ENCODE measurements at places on chromosomes 11 and 22.

DNA sequence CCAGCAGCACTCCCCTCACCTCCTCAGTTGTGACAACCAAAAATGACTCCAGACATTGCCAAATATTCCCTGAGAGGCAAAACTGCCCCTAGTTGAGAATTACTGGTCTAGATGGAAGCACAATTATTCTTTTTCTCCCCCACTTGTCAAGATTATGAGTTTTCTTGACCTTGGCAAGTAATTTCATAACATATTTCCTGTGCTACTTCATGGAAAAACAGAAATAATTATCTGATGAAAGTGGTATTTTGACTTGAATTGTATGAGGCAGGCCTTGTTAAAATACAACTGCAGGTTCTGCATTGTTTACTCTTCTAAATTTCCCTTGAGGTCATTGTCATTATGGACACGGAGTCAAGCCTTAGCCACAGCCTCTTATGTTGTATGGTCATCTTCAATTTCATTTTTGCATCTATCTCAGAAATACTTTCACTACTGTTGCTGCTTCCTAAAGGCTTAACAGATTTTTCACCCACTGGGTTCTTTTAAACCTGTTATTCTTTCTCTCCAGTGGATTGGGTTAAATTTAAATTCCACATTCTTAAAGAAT, 32.2 kb upstream of the LDLRAD3 start:
- DNase-seq, result peak; percentile 18

DNA sequence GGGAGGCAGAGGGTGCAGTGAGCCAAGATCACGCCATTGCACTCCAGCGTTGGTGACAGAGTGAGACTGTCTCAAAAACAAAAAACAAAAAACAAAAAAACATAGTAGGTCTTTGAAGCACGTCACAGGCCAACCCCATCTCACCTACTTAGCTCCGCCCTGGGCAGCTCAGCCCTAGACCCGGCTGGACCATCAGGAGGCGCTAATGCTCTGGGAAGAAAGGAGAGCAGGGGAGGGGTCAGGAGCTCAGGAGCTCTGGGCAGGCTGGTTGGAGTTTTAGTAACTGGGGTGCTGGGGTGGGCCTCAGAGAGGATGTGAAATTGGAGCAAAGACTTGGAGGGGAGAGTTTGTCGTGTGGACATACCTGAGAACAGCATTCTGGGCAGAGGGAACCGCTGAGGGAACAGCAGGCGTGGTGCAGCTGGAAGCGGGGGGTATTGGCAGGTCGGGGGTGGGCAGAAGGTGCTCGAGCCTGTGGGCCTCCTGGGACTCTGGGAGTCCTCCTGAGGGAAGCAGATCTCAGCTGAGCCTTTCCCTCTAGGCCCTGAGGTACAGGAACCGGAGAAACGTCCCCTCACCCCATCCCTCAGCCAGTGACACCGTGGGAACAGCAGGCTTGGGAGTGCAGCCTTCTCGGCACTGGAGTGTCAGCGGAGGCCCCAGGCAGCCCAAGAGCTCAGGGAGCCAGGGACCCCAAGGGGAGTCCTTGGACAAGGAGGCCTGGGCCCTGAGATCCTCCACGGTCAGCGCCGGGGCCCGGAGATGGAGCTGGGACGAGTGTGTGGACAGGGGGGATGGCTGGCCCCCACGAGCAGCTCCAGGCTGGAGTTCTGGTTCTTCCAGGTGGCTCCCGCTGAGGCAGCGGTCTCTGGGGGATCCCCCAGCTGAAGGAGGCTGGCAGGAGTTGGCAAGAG, 2.2 kb upstream of the RPS6KA4 start:
- peak; percentile 52 for DNase-seq

DNA sequence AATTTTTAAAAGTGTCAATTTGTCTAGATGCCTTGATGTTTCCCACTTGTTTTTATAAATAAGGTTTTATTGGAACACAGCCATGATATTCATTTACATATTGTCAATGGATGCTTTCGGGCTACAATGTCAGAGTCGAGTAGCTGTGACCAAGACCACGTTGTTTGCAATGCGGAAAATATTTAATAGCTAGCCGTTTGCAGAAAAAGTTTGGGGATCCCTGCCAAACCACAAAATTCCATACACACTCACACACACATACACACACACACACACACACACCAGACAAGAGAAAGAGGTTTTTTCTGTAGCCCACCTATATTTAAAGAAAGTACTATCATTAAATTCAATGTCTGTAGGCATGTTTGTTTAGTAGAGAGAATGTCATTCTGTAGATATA, 58.3 kb downstream of the TYR start:
- DNase-seq, result no peak

- no peak for DNase-seq
Measured at GRCh38 chr11:13720940-13721339, 52.5 kb downstream of the FAR1 start.

DNA sequence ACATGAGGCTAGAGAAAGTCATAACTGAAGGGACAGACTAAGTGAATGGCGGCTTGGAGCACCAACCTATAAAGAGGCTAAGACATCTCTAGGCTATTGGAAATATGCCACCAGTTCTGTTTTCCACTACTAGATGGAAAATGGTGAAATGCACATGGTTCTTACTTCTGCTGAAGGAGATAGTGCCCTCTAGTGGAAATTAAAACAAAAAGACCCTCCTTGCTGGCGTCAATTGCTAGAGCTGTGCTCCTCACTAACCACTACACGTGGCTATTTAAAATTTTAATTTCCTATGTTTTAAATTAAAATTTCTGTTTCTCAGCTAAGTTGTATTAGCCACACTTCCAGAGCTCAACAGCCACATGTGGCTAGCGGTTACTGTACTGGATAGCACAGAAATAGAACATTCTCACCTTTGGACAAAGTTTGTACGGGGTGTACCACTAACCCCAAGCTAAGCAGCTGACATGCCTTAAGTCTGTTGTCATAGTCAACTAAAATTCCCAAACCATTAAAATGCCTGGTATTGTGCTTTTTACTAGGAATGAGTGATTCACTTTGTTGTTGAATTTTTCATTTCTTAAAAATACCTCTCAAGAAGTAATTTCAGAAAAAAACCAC, 34.1 kb upstream of the CALCA start:
- peak; percentile 27 for DNase-seq

DNA sequence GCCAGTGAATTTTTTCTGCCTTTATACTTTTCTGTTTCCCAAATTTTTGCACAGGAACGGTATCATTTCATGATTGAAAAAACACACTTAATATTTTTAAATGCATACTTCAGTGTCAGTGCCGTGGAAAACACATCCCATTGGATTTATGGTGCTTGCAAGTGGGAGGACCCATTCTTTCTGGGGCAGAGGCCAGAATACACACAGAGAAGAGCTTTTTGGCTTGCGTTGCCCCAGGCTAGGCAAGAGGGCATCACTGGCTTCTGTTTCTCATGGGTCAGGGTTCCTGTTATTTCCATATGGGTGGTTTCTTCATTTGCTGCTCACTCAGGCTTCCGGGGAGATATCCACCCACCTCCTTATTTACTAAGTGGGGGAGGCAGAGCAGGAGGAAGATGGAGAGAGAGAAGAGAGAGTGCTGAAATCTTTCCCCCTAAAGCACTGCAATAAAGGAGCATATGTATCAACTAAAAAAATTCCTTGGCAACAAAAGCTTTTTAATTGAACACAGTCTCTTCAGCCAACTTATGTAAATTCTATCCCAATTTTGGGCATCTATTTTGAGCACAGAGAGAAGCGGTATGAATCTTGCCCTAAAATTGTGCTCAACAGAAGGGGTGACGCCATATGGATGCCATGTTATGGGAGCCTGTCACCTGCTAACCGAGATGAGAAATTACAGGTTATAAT, 66.0 kb upstream of the KIRREL3 start:
- DNase-seq, result no peak

DNA sequence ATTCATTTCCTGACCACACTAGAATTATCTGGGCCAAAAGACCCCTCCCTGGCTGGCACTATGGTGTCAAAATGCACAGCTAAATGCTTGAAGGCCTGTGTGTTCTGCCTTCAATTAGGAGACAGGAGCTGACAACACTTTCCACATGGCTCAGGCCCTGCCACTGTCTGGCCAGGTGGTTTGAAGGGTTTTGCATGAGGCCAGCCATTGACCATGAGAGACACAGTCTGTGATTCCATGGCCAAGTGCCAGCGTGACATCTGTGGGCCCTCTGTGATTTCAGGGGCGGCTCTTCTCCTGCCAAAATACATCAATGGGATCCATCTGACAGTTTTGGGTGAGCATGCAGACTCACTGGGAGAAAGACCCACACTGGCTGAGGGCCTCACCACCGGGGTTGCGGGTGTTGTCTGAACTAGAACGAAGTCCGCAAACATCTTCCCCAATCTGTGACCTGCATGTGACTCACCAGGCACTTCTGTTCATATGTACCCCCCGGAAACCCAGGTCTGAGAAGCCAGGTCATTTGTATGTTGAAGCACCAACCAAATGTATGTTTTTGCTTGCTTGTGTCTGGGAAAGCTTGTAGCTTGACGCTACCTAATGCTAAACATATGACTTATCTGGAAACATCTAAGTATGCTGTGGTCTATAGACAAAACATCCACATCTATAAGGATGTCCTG, 20.7 kb upstream of the NAV2 start:
- no peak for DNase-seq

- DNase-seq, result peak; percentile 71
Measured at GRCh38 chr11:69449320-69450063, 32.0 kb upstream of the LINC01488 start.

DNA sequence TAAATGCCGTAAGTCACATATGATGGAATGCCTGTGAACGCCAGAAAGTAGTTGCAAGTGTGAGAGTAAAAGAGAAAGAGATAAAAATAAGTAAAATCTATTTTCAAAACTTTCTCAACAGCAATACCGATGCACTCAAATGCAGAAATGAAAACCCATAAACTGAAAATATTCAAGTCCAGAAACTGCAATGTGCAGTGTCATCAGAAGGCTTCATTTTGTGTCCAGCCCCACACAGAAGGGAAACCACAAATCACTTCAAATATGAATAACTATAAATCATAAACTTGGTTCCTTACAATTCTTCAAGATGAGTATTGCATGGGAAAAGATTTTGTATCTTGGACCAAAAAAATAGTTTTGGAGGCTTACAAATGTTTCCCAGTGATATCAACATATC, 375.2 kb upstream of the ANO5 start:
- DNase-seq, result no peak

- no peak for DNase-seq
Measured at GRCh38 chr11:133600786-133601185, 68.5 kb upstream of the OPCML start.

DNA sequence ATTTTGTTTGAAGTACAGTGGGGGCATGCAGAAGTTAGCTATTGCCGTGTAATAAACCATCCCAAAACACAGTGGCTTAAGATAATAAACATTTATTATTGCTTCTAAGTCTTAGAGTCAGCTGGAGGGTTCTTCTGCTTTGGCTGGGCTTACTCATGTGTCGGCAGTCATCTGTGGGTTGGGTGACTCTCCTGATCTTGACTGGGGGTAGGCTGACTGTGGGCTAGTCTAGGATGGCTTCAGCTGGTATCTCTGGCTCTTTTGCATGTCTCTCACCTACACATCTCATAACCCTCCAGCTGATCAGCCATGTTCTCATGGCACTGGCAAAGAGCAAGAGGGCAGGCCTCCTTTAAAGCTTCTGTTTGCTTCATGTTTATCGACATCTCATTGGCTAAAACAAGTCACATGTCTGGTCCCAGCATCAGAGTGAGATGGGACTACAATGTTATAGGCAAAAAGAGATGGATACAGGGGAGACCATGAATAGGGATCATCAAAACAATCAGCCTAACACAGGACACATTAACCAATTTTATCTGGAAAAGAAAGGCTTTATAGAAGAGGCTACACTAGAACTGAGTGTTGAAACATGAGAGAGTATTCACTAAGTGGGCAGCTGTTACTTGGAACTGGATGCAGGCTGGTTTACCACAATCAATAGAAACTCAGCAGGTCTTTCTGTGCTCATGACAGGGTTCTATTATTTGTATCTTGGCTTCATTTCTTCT, 5.1 kb downstream of the LRRC51 start:
- no peak for DNase-seq

DNA sequence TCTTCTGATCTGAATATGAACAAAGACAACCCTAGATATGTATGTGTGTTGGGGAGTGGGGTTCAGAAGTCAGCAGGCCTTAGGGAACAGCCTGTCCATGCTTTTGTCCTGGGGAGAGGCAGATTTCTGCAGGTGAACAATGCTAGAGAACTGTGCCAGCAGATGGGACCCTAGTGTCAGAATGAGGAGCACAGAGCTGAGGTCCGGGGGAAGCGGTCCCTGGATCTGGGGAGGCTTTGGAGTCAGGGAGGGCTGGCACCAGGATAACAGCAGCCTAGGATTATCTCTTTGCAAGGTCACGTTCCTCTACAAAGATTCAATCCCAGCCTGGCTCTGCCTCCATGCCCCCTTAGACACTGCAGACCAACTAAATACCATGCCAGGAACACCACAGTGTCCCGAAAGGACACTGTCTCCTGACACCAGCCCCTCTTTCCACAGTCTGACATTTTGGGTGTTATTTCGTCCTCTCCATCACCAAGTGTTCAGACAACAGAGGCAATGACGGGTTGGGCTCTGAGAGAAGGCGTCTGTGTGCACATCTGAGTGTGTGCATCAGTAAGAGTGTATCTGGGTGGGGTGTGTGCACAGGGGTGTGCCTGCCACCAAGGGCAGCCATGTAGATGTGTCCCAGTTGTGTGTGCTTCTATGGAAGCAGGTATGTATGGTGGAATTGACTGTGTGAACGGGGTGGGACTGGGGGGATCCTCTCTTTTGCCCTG, 43.5 kb downstream of the EIF3F start:
- DNase-seq, result no peak

DNA sequence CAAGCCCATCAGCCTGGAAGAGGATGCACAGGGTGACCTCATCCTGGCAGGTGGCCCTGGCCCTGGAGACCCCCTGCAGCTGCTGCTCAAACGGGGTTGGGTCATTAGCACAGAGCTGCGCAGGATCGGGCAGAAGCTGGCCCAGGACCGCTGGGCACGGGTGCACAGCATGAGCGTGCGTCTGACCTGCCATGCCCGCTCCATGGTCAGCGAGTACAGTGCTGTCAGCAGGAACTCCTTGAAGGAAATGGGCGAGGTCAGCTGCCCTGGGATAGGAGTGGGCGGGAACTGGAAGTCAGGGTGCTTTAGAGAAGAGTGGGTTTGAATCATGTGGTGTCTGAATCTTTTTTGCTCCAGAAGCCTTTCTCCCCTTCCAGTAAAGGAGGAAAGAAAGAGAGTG, 61.1 kb downstream of the INSC start:
- DNase-seq, result no peak

DNA sequence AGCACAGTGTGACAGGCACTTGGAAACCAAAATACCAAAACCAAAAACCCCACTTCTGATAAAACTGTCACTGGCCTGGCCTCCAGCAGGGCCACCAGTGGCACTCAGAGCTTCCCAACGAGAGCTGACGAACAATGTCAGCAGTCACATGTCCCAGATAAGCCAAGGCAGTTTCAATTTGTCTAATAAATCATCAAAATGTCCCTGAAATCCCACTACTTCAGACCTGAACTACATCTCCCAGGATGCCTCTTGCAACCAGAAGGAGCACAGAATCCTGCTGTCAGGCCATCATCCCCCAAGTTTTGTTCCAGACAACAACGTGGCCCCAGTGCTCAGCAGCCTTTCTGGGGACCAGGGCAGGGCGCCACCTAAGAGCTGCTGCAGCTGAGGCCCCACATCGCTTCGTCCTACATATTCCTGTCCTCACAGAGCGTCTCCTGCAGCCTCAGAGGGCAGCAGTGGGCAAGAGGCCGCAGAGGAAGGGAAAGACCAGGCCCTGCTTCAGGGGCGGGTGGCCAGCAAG, 25.1 kb downstream of the LRFN4 start:
- no peak for DNase-seq
